Activated CD4-positive, alpha-beta T cell treated with anti-CD3 and anti-CD28 coated beads, Interleukin-2, amount 10 ng/mL, durations not matched to agents 24 days and 14 days (primary cell): ENCODE measurements at places on chromosomes 5 and 9. TPM values are rescaled to one million over a fixed set of nuclear protein-coding genes. Genes with fewer than 3 reads are reported as not detected.

- no peak for DNase-seq
Measured at GRCh38 chr5:32625547-32625946, 40.2 kb downstream of the SUB1 start.

DNA sequence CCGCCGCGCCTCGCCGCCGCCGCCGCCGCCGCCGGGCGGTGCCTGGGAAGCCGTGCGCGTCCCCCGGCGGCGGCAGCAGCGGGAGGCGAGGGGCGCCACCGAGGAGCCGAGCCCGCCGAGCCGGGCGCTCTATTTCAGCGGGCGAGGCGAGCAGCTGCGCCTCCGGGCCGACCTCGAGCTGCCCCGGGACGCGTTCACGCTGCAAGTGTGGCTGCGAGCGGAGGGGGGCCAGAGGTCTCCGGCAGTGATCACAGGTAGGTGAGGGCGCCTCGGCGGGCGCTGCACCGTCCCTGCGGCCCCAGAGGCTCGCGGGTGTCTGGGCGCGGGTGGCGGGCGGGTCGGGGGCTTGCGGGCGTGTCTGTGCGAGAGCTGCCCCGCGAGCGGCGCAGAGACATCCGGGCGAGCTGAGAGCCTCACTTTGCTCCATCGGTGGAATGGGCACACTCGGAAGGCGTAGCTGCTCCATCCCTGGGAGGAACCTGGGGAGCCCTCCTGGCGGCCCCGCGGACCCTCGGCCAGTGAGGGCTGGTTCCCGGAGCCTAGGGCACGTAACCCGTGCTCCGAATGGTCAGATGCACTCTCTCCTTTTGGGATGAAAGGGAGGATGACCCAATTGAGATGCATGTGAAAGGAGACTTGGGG, 864 bp downstream of the PAPPA start:
- DNase-seq, result no peak

- no peak for DNase-seq
Measured at GRCh38 chr5:102975457-102976182, 144.3 kb downstream of the GIN1 start.

GRCh38 chr9:109307380-109308240, 13.2 kb downstream of the EPB41L4B start:
- no peak for DNase-seq

DNA sequence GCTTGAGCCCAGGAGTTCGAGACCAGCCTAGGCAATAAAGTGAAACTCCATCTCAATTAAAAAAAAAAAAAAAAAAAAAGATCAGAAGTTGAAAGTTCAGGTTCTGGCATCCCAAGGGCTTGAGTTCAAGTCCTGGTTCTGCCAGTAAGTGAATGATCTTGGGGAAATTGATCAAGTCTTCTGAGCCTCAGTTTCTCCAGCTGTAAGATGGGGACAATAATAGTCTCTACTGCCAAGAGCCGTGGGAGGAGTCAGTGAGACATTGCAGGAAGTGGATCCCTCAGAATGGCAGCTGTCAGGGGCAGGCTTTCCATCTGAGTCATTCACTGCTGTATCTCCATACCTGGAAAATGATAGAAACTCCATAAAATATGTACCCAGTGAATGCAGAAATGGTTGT, 37.8 kb upstream of the FUBP3 start:
- DNase-seq, result no peak

GRCh38 chr5:10793785-10794184, 32.8 kb upstream of the DAP start:
- no peak for DNase-seq

GRCh38 chr5:36502608-36503007, 103.8 kb upstream of the SLC1A3 start:
- DNase-seq, result no peak

- DNase-seq, result no peak
Measured at GRCh38 chr9:14307989-14308852, 5.7 kb downstream of the NFIB start.

- DNase-seq, result no peak
Measured at GRCh38 chr5:72184408-72184807, 77.1 kb downstream of the MAP1B start.

- no peak for DNase-seq
Measured at GRCh38 chr5:126355940-126356339, 67.3 kb upstream of the GRAMD2B start.

DNA sequence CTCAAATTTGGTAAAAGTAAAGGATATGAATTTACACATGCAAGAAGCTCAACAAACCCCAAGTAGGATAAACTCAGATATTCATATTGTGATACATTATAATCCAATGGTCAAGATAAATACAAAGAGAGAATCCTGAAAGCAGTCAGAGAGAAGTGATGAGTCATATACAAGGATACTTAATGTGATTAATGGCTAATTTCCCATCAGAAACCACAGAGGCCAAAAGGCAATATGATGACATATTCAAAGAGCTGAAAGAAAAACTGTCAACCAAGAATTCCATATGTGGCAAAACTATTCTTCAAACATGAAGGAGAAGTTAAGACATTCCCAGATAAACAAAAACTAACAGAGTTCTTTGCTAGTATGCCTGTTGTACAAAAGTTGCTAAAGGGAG, 19.5 kb upstream of the IRF1 start:
- DNase-seq, result no peak

DNA sequence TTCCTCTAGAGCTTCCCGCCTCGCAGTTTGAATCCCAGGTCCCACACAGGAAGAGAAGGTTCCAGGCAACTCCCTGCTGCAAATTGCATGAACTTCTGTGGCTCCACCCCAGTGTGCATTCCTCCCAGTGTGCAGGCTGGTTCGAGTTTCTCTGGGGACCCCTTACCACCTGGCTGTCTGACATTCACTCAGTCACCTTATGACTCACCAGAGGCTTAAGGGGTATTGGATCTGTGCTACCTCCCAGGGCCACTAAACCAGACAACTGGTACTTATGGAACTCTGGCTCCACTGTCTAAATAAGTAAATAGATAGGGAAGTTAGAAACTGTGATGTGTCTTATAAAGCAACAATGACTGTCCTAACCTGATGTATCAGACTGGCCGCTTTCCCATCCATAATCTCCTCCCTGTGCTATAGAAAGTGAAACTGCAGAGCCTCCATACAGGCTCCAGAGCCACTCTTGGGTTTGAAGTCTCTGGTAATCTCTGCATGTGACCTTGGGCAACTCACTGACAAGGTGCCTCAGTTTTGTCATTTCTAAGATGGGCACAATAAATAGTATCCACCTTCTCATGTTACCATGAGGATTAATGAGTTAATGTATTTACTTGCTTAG, 720.6 kb downstream of the SEMA5A start:
- DNase-seq, result no peak

DNA sequence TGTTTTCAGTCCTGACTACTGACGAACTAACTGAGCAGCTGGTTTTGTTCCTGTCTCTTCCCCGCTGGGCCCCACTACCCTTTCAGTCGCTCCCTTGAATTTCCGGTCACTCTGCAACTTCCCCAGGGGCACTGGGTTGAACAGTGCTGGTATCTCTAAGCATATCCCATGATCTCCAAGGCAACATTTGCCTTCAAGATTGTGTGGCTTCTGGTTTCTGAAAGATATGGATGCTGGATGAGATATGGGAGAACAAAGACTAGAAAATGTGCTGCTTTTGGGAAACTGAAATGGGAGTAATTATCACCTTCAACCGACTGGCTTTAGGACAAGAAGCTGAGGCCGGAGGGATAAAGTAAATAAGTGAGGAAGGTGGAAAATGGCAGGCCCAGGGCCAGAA, 258.2 kb upstream of the PIK3R1 start:
- DNase-seq, result no peak

- no peak for DNase-seq
Measured at GRCh38 chr9:93620881-93621820, 44.8 kb downstream of the PHF2 start.

DNA sequence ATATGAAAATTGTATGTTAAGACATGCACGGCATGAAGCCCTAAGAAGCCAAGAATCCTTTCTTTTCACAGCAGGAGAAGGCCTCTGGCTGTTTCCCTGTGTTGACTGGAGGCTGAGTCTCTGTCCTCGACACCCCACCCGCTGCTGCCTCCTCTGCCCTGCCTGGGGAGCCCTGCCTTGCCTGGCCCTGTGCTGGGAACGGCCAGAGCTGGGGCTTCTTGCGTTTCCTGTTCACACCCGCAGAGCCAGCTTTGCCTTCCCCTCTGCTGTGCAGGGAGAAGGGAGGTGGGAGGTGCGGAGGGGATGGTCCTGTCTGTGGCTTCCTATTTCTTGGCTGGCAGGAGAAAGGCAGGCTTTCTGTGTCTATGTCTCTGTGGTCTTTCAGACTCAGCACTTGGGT, 6.9 kb upstream of the GMCL2 start:
- DNase-seq, result no peak

DNA sequence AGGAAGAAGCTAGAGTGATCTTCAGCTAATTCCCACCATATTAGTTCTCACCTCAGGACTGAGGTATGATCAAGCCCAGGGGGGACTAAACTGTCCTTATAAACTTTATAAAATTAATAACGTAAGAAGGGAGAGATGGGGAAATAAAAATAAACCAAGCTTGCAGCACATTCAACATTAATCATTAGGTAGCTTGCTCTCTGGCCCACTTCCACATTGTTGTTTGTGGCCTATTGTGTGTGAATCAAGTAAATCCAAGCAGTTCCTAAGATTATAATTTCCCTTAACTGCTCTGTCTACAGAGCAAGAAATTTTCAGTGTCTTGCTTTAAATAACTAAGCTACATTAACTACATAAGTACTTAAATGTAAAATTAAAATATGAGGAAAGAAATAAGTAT, 131.3 kb upstream of the ABCA1 start:
- DNase-seq, result no peak

The HAND1 gene
- not detected in 2 replicates for total RNA-seq

The REEP2 gene
- total RNA-seq, result 3.5 and 4.6 TPM in 2 replicates

The FIBCD1 gene
- not detected in 2 replicates for total RNA-seq

The CARTPT gene
- total RNA-seq, result not detected in 2 replicates

The PWWP2A gene
- total RNA-seq, result 26.1 and 26.7 TPM in 2 replicates

The ARHGAP26 gene
- total RNA-seq, result 12.7 and 15.3 TPM in 2 replicates

The CARD6 gene
- total RNA-seq, result 1.7 and 1.8 TPM in 2 replicates

The DBN1 gene
- total RNA-seq, result 22.0 and 23.5 TPM in 2 replicates

The HRH2 gene
- total RNA-seq, result 67.3 and 70.4 TPM in 2 replicates

The C5orf46 gene
- total RNA-seq, result not detected in 2 replicates

The PCDHGA5 gene
- 0.19 and 0.51 TPM in 2 replicates for total RNA-seq

The LECT2 gene
- not detected in 2 replicates for total RNA-seq

The BTF3 gene
- total RNA-seq, result 960 and 998 TPM in 2 replicates

The RASGRF2 gene
- total RNA-seq, result 21.1 and 22.0 TPM in 2 replicates
